Activated CD4-positive, alpha-beta T cell treated with anti-CD3 and anti-CD28 coated beads, Interleukin-2, amount 10 ng/mL, durations not matched to agents 24 days and 14 days (primary cell): ENCODE measurements at places on chromosomes 5 and 9. TPM values are rescaled to one million over a fixed set of nuclear protein-coding genes. Genes with fewer than 3 reads are reported as not detected.

The CSF2 gene
- total RNA-seq: 1,084 and 1,122 TPM in 2 replicates

GRCh38 chr9:137984005-137984404 is 106.4 kb downstream of the CACNA1B start:
- H3K4me3 ChIP-seq: no peak overlapping the region
- no peaks in the 10 kb centered on the region for H3K36me3 ChIP-seq
- H3K4me1 ChIP-seq: no peaks in the 10 kb centered on the region
- H3K27ac ChIP-seq: no peak overlapping the region
- H3K27me3 ChIP-seq: peaks cover 2% of the 10 kb centered on the region

The IFNB1 gene
- total RNA-seq: not detected in 2 replicates

The MELK gene
- total RNA-seq: 54.2 and 57.0 TPM in 2 replicates

The PALM2AKAP2 gene
- total RNA-seq: 0.71 and 2.0 TPM in 2 replicates

The OTP gene
- not detected in 2 replicates for total RNA-seq

DNA sequence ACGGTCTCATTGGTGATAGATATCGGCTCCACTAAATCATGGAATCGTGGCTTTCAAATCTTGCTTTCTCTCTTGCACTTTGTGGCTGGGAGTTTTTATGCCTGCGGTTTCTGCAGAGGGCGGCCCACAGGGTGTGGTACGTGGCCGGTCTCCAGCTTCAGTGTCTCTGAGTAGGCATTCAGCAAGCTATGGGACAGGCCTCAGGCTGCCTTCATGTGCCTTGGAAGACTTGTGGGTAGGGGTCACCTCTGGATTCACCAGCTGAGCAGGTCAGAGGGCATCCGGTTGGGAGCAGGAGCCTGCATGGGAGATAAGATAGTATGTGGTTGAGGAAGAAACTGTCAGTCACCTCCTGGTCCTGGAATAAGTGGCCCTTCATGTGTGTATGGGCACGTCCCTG is 47.7 kb downstream of the AMBP start:
- no peaks in the 10 kb centered on the region for H3K4me1 ChIP-seq
- H3K36me3 ChIP-seq: no peaks in the 10 kb centered on the region
- DNase-seq: no peak
- no peak overlapping the region for H3K27ac ChIP-seq
- no peaks in the 10 kb centered on the region for H3K27me3 ChIP-seq

DNA sequence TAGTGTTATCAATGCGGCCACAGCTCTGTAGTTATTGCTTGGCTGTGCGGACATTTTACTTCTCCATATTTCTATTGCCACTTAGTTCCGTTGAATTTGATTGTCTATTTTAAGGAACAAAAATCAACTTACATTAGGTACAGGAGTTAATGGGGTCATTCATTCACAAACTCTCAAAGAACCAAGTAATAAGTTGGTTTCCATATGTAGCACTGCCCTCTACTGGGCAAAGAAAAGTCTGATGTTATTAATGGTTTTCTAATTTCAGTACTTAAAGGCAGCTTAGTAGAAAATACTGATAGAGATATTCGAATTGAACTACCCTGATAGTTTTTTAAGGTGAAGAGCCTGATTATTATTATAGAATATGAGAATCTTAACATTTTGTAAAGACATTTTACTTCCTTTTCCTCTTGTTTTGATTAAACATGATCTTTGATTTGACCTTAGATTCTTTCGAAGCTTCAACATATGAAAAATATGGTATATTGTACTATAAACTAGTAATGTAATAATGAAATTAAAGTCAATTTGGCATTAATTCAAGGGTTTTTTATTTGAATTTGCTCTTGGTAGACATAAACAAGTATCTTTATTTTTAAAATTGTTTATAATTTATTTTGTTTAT is 119.5 kb upstream of the CTNND2 start:
- H3K4me3 ChIP-seq: no peak overlapping the region
- DNase-seq: no peak
- H3K36me3 ChIP-seq: no peaks in the 10 kb centered on the region
- no peaks in the 10 kb centered on the region for H3K4me1 ChIP-seq
- no peak overlapping the region for H3K27ac ChIP-seq
- no peaks in the 10 kb centered on the region for H3K27me3 ChIP-seq

The PRUNE2 gene
- total RNA-seq: 0.40 and 0.50 TPM in 2 replicates

DNA sequence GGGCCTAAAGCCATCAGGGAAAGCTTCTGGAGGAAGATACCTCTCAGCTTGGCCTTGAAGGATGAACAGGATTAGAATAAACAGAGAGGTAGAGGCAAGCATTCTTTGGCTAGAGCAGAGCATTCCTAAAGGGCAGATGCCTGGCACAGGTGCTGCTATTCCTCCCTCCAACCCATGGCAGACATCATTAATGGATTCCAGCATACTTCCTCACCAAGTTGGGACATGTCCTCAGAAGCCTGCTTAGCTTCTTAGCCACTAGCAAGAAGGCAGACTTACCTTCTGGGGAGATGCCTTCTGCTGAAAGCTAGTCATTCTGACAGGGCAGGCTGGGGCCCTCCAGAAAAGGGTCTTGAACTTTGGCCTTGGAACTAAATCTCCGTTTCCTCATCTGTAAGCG is 122.0 kb downstream of the RGS3 start:
- H3K27ac ChIP-seq: peak overlapping the region; percentile 62
- peaks cover 52% of the 10 kb centered on the region for H3K36me3 ChIP-seq
- no peaks in the 10 kb centered on the region for H3K27me3 ChIP-seq
- peaks cover 67% of the 10 kb centered on the region for H3K4me1 ChIP-seq
- no peak overlapping the region for H3K4me3 ChIP-seq

DNA sequence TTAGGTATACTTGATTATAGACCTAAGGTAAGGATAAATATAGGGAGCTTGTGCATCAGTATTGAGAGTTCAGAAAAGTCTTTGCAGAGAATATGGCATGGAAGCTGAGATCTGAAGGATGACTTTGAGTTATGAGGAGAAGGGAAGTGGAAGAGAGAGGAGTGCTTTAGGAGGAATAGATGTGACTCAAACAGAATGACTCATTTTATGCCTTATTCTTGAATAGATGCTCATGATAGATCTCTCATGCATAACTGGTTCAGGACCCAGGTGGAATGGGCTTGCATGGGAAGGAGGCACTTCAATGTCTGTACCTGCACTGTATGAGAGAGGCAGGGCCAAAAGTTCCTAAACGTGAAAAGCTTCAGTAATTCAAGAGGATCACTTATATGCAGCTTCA is 103.3 kb downstream of the CWC27 start:
- no peak overlapping the region for H3K4me3 ChIP-seq
- H3K27ac ChIP-seq: no peak overlapping the region
- no peaks in the 10 kb centered on the region for H3K36me3 ChIP-seq
- no peaks in the 10 kb centered on the region for H3K4me1 ChIP-seq
- DNase-seq: no peak
- no peaks in the 10 kb centered on the region for H3K27me3 ChIP-seq

The SLC46A2 gene
- not detected in 2 replicates for total RNA-seq

- no peaks in the 10 kb centered on the region for H3K4me1 ChIP-seq
- H3K27ac ChIP-seq: no peak overlapping the region
- no peak for DNase-seq
- H3K27me3 ChIP-seq: peaks cover 17% of the 10 kb centered on the region
- no peak overlapping the region for H3K4me3 ChIP-seq
- no peaks in the 10 kb centered on the region for H3K36me3 ChIP-seq
Measured at GRCh38 chr5:173201636-173202265, 33.3 kb downstream of the NKX2-5 start.

GRCh38 chr5:80867233-80867632 is 92.9 kb upstream of the RASGRF2 start:
- peak overlapping the region; percentile 13 for H3K4me3 ChIP-seq
- H3K27me3 ChIP-seq: no peaks in the 10 kb centered on the region
- H3K4me1 ChIP-seq: peaks cover 47% of the 10 kb centered on the region
- peaks cover 58% of the 10 kb centered on the region for H3K36me3 ChIP-seq
- H3K27ac ChIP-seq: peak overlapping the region; percentile 77

DNA sequence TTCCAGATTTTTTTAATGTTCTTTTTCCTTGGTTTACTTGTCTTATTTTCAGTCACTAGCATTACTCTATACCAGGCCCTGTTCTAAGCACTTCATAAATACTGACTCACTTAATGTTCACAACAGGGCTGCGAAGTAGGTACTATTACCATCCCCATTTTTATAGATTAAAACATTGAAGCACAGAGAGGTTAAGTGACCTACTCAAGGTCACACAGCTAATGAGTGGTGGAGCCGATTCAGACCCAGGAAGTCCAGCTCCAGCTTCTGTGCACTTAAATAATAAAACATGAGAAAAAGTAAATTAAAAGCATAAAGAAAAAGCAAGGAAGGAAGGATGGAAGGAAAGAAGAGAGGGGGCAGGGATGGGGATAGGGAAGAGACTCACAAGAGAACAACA is 45.3 kb upstream of the DNAH5 start:
- no peak overlapping the region for H3K4me3 ChIP-seq
- H3K4me1 ChIP-seq: no peaks in the 10 kb centered on the region
- DNase-seq: no peak
- peaks cover 5% of the 10 kb centered on the region for H3K27me3 ChIP-seq
- no peak overlapping the region for H3K27ac ChIP-seq

DNA sequence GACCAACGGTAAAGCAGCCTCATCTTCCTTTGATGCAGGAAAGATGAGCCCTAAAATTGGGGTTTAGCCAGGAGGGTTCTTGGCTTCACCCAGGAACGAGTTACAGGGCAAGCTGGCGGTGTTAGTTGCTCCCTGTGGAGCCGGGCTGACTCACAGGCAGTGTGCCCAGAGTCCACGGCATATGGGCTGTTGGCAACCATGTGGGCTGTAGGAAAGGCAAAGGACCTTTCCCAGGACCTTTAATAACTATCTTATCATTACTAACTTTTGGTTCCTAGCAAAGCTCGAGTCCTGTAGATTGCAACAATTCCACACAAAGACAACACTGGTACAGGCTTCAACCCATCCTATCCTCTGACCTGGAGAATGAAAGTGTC is 29.8 kb upstream of the CLPTM1L start:
- no peak overlapping the region for H3K27ac ChIP-seq
- DNase-seq: no peak
- H3K4me1 ChIP-seq: no peaks in the 10 kb centered on the region
- no peak overlapping the region for H3K4me3 ChIP-seq
- H3K36me3 ChIP-seq: no peaks in the 10 kb centered on the region

DNA sequence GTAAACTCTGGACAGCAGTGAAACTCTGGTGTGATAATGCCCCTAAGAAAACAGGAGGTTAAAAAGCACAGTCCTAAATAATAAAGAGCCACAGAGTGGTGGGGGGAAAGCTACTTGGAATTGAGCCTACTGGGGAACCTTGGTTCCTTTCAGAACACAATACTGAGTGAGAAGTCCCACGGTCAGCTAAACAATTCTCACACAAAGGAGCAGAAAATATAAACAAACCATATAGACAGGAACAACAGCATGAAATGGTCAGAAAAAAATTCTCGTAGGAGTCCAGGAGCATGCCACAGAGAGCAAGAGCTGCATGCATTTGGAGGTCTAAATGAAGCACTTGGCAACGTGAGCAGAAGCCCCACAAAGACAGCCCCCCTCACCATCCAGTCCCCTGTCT is 56.0 kb downstream of the TEK start:
- H3K27me3 ChIP-seq: no peaks in the 10 kb centered on the region
- H3K27ac ChIP-seq: no peak overlapping the region
- H3K4me3 ChIP-seq: no peak overlapping the region

The SLC12A2 gene
- total RNA-seq: 24.4 and 24.5 TPM in 2 replicates

The CXCL14 gene
- total RNA-seq: not detected in 2 replicates

The OCLN gene
- 0.12 and 0.14 TPM in 2 replicates for total RNA-seq
